Left ventricle myocardium superior (tissue), 1 donor: ENCODE measurements at places on chromosomes 2 and 18.

- peak; percentile 35 for DNase-seq
Observed at GRCh38 chr2:85173909-85174308, 40.7 kb downstream of the TCF7L1 start.

GRCh38 chr2:127117603-127118002 lies 10.6 kb upstream of the BIN1 start:
- no peak for DNase-seq

GRCh38 chr18:64017870-64018269 lies 48.0 kb downstream of the SERPINB8 start:
- DNase-seq: no peak

- no peak for DNase-seq
Observed at GRCh38 chr18:47605093-47605492, 325.4 kb downstream of the SMAD2 start.

DNA sequence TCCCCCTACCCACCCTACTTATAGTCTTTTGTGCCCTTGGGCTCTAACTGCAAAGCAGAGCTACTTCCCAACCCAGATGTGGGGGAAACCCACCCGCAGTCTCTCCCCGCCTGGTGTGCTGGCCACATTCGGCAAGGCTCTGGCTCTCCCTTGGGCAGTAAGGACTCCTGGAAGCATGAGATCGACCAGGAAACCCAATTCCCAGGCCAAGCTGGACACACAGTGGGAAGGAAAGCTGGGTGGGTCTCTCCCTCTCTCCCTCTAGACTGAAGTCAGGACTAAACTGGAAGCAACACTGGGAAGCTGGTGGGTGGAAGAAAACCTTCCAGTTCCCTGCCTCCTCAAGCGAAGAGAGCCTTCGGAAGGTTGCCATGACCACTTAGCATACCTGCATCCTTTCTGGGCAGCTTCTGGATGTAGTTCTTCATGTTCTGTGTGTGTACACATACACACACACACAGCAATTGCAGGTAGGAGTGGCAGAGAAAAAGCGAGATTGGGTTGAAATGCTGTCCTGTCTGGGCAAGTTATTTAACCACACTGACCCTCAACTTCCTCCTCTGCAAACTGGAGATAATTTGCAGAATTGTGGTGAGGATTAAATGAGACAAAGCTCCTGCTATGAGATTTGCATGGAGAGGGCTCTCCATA lies 33.9 kb downstream of the ZBTB7C start:
- no peak for DNase-seq

DNA sequence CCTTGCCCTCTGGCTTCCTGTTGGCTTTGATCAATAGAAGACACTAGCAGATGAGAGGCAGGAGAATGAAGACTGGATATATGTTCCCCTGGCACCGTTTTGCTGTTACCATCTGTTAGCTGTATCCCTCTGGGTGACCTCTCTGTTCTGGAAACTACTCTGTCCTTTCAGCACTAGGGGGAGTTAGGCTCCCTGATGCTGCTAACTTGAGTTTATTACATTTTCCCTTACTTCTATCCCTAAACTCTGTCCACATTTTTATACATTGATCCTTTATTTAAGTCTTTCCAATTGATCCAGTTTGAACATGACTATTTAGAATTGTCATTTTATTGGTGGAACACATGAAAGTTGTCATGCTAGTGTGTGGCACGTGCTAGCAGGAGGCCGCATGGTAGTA lies 1014.3 kb upstream of the CDH2 start:
- no peak for DNase-seq

GRCh38 chr2:169071455-169071854 lies 2.1 kb downstream of the DHRS9 start:
- no peak for DNase-seq

DNA sequence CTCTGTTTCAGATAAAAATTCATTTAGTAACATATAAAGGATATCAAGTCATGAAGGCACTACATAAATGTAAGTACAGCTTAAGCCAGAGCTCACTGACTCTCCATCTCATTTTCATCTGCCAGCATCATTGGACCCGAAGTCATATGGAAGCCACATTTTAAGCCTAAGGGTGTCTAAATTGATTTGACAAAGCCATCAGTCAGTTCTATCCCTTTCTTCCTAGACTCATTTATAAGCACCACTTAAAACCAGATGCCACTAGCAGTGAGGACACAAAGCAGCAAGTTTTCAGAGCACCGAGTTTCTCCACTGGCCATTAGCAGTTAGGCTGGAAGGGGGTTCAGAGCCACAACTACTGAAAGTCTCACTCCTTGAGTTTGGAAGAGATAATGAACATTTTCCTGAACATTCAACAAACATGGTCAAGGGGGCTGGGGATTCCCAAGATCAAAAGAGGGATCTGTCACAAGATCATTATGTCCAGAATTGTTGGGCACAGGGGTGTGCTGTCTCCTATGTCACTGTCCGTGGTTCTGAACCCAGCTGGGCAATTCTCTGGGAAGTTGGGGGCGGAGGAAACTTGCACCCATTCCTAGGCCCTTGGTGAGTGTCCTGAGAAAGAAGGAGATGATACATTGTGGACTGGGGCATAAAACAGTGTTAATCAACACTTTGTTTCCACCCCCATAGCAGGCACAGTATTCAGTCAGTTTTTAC lies 158.5 kb upstream of the LMAN1 start:
- no peak for DNase-seq

DNA sequence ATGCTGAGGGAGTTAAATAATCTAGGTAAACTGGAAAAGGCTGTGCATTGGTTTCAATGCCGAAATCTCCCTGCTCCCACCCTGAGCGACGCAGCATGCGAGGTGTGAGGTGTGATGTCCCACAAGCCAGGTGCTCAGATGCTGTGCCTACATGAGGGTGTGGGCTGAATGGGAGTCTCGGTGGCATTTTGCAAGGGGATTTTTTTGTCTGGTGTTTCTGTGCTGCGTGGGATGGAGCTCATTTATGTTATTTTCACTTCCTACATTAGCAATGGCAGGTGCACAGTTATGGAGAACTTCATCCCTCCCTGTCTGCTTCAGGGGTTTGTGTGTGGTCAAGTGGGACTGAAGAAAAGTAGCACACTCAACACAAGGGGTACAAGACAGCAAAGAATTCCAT lies 110.2 kb upstream of the CCDC68 start:
- DNase-seq: no peak

DNA sequence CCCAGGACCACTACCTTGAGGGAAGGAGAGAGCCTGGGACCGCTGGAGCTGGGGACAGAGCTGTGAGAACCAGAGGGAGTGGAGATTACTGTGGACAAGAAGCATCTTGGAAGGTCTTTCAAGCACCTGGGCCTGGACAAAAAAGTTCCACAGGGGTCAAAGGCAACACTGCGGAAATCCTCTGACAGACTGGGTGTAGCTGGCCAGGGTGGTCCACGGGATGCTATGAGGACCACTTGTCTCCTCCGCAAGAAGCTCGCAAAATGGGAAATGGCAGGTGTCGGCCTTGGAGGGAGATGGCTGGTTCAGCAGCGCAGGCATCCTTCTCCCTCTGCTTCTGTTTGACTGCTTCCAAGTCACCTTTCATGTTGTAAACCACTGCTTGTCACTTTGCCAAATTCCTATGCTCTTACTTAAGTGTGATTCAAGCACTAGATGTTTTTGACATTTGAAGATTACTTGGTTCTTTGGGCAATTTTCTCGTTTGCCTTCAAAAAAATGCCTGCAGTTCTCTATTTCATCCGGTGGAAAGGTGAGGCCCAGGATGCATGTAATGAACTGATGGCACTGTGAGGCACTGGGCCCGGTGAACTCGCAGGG lies 27.7 kb downstream of the KLHL29 start:
- DNase-seq: no peak

DNA sequence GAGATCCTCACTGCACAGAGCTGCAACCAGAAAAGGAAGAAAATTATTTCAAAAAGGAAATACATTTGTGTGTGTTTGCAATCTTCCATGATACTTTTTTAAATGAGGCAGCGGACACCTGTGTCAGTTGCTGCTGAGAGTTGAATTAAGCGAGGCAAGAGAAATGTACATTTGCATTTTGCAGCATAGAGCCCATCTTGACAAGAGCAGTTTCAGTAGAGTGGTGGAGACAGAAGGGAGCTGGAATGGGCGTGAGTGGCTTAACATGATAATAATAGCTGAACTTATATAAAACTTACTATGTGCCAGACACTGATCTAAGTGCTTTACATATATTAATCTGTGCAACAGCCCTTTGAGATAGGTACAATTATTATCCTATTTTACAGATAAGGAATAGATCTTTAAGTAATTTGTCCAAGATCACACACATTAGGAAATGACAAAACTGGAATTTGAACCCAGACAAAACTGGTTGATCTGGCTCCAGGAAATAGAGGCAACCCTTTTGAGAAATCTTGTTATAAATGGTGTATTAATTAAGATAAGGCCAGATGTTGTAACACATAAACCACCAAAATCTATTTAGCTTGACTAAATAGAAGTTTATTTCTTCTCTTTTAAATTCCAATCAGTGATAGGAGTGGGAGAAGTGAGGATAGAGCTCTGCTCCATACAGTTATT lies 68.7 kb downstream of the SDC1 start:
- no peak for DNase-seq

DNA sequence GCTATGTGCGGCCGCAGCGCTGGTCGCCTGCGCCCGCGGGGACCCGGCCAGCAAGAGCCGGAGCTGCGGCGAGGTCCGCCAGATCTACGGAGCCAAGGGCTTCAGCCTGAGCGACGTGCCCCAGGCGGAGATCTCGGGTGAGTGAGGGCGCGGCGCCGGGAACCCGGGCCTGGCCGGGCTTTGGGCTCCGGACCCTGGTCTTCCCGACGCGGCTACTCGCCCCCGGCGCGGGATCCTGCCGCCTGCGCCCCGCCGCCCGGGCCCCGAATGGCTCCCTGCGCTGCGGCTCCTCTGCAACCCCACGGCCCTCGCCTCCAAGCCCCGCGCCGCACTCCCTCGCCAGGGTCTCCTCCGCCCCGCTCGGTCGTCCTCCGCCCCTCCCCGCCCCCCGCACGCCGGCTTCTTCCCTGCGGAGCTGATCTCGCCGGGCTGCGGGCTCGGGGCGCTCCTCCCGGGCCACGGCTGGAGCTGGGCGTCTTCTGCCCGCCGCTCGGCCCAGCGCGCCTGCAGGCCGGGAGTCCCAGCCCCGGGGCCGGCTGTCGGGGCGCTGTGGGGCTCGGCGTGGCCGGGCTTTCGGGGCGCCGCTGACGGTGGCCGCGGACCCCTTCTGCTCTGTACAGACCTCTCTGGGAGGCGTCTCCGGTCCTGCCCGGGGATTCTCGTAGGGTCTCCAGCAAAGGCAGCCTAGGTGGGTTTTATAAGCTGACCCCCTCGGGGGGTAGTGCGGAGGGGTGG lies 652 bp downstream of the GPC1 start:
- DNase-seq: peak; percentile 49

- DNase-seq: no peak
Observed at GRCh38 chr18:9392726-9393125, 58.2 kb downstream of the TWSG1 start.

DNA sequence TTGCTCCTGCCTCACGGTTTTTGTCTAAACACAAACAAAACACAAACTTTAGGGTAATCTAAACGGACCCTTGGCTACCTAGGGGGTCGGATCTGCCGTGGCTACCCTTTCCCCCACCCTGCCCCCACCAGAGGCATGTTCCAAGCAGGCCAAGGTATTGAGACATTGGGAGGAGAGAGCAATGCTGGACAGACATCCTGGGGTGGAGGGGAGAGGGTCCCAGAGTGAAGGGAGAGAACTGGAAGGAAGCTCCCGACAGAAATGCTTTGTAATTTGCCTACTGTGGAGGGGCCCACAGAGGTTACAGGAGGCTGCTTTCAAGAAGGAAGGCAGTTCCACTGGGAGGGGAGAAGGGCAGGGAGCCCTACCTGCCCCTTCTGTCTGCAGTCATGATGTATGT lies 13.9 kb upstream of the MAT2A start:
- DNase-seq: no peak

DNA sequence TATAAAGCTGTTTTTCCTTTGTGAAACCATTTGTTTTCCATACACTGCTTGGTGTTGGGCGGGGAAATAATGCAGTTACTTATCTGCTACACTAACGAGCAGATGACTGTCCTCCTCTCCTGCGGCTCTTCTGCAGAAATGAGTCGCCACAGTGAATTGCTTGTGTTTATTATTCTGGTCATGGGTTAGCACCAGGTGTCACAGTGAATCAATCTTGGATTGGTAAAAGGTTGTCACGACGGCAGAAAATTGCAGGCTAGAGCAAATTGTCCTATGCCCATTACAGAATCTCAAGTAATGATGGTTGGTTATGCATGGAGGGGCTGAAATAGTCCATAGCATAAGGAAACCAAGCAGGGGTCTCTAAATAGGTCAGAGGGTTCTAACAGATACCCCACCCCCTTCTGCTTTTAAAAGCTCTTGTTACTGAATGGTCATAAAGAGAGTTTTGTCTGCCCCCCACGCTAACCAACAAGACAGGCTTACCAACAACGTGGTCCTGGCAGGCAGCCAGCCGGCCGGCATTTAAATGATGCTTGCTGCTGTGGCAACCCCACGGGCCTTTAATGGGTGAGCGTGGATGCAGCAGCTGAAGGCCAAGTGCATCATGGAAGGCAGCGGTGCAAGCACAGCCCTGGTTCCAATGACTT lies 29.5 kb downstream of the RAB31 start:
- DNase-seq: no peak

DNA sequence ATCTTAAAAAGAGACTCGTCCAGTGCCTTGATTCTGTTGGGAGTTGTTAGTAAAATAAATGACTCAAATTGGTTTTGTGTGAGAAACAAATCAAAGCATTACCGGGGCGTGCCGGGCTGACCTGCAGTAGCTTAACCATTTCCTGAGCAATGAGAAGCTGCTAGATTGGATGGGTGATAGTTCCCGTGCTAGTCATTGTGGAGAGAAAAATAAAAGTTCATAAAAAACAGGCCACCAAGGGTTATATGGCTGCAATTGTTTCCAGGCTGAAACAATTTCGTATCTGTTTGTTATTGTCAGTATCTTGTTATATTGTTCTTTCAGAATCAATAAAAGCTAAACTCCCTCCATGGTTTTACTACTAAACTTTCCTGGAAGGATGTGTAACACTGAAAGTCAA lies 314.4 kb downstream of the MTX2 start:
- DNase-seq: no peak

- no peak for DNase-seq
Observed at GRCh38 chr2:12271589-12271984, 445.1 kb upstream of the TRIB2 start.

DNA sequence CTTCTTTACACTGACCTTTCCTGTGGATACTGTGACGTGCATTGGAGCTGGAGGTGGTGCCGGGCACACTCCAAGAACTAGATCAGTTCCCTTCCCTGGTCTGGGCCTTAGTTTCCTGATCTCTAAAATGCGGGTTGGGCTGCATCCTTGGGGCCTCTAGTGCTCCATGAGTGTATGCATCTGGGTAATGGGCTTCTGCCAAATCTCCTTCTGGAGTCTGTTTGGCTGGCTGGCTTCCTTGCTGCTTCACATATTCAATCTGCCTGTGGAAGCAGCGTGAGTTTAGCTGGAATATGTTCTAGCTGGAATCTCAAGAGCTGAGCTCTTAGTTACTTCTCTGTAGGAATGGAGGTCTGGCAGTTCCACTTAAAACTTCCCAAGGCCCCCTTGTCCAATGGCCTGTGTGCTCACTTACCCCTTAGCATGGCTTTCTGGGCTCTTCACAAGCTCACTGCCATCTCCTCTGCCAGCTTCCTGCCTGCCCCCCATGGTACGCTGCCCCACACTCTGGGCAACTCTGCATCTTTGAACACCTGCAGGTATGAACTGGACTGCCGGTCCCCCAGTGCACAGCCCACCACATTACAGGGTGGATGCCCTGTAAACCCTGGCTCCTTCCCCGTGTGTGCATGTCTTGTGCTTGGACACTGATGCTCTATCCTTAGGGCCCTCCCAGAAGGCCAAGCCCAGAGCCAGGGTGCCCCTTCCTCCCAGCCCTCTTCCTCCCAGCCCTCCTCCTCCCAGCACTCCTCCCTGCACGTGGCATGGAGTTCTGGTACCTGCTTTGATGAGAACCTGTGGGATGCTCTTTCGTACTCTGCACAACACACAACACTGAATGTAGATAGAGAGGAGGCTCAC lies 103.6 kb upstream of the SMAD2 start:
- no peak for DNase-seq
